ENCODE measurements at places on chromosomes 5 and 9. TPM values are rescaled to one million over a fixed set of nuclear protein-coding genes. Genes with fewer than 3 reads are reported as not detected.

PCDHA9 gene
- total RNA-seq, result not detected

IFNA13 gene
- total RNA-seq, result not detected

TGFBI gene
- 6.6 TPM for total RNA-seq

UIMC1 gene
- total RNA-seq, result 57.6 TPM

CYLC2 gene
- total RNA-seq, result not detected

DNA sequence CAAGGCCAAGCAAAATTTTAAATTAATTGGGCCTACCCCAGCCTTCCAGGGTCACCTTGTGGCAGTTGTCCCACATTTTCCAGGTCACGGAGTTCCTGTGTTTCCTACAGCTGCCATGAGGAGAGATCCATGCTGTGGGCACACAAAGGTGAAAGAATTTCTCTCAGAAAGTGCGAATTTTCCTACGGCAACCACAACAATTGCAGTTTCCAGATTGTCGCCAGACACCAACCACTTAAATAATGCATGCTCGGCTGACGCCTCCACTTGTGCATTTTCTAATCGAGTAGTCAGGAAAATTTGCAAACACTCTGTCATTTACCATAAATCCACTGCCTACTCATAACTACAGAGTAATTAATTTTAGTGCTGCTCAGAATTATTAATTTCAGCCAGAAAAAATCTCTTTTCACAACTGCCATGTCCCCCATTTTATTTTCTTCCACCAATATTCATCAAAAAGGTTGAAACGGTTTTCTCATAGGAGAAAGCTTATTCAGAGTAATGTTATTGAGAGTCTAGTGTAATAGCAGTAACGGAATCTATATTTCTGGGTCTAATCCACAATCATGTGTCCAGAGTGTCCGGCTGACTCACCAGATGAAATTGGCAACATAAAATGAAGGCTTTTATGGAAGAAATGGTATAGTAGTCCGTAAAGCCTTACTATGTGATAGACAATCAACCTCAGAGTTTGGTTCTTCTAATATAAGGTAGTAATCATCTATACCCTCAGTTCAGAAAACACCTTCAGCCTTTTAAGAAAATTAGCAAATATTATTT lies 389.8 kb downstream of the NR2F1-AS1 start:
- no peak for DNase-seq
